ENCODE measurements at places on chromosomes 7 and 10. TPM values are rescaled to one million over a fixed set of nuclear protein-coding genes. Genes with fewer than 3 reads are reported as not detected.

Gene EBF3
- not detected for total RNA-seq

Gene LIPM
- total RNA-seq = not detected

Gene NDUFA5
- 69.8 TPM for total RNA-seq

Gene TMEM196
- total RNA-seq = not detected

Gene FZD1
- total RNA-seq = 3.2 TPM

Gene MAT1A
- not detected for total RNA-seq

Gene ZNF503
- 12.8 TPM for total RNA-seq

Gene SEMA4G
- total RNA-seq = 15.9 TPM

Gene IQUB
- 0.21 TPM for total RNA-seq

Gene NKX1-2
- total RNA-seq = not detected

Gene FFAR4
- 0.61 TPM for total RNA-seq

Gene KNDC1
- total RNA-seq = 1.2 TPM
